ENCODE measurements at places on chromosomes 12 and 14.

GRCh38 chr14:65356327-65356836 lies 56.1 kb upstream of the FUT8 start:
- no peak for DNase-seq

- DNase-seq = no peak
Measured at GRCh38 chr14:74575507-74575906, 36.5 kb downstream of the LTBP2 start.

DNA sequence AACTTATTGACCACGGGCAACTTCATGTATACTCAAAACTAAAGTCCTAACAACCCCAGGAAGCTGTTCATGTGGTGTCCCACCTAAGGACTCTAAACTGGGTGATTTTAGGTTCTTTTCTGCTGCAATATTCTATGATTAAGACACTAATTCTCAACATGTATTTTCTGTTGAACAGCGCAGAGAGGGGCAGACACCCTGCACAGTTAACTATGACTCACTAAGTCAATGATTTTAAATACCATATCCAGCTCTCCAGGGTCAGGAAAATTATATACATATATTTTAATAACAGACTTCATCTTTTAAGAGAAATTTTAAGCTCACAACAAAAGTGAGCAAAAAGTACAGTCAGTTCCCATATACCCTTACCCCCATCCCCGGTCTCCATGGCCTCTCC lies 85.0 kb downstream of the FOXN3 start:
- DNase-seq = no peak

DNA sequence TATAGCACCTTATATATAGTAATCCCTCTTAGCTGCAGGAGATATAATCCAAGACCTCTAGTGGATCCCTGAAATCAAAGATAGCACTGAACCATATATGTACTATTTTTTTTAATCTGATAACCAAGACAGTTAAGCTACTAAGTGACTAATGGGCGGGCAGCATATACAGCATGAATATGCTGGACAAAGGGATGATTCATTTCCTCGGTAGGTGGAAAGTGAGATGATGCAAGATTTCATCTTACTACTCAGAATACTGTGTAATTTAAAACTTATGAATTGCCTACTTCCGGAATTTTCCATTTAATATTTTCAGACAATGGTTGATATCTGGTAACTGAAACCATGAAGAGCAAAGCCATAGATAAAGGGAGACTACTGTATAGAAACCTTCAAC lies 36.2 kb downstream of the PRMT8 start:
- no peak for DNase-seq

DNA sequence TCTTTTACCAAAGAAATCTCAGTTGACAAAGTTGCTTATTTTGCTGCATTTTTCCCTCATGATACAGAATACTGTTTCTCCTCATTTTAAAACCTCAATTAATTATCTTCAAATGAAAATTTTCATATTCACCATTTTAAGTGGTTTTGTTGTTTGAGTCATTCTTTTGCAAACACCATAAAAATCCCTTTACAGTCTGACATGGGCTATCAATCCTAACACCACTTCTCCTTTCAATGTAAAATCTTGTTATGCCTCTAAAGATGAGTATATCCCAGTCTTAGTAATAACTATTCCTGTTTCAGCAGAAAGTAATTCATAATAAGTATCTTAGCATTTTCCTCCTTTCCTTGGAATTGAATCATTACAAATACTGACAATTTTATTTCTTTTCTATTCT lies 192.2 kb downstream of the SYT1 start:
- DNase-seq = no peak

DNA sequence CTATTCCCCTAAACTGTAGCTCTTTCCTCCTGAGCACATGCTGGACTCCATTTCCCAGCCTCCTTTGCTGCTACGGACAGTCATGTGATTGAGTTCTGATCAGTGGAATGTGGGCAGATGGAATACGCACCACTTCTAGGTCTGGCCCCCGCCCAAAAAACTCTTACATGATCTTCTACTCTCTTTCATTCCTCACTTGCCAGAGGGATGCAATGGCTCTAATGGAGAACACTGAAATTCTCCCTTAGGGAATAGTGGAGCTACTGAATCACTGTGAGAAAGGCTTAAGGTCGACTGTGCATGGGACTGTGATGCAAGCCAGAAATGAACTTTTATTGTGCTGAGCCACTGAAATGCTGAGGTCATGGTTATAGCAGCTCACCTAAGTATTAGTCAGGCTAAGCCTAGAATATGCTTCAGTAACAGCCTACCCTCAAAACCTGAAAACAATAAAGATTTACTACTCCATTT lies 13.0 kb upstream of the TMED2 start:
- DNase-seq = peak; percentile 59

DNA sequence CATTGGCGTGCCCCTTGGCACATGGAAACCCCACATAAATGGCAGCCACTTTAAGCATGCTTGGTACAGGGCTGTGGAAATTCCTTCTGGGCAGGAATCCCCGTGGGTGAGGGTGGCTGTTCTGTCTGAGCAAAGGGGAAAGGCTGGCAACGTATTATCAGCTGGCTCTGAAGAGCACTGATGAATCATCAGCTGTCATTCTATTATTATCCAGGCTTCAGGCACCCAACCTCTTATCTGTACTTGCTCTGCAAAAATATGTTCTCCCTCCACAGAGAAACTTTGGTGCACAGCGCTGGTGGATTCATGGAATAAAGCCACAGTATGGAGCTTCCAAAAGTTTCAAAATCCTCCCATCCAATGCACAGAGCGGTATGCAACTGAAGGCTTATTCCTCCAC lies 167.1 kb downstream of the TBX5 start:
- DNase-seq = no peak

- DNase-seq = no peak
Measured at GRCh38 chr14:93015064-93015463, 92.1 kb downstream of the CHGA start.

- DNase-seq = no peak
Measured at GRCh38 chr12:64237382-64237781, 15.3 kb upstream of the KICS2 start.

GRCh38 chr12:119207063-119207560 lies 28.4 kb downstream of the HSPB8 start:
- DNase-seq = no peak

DNA sequence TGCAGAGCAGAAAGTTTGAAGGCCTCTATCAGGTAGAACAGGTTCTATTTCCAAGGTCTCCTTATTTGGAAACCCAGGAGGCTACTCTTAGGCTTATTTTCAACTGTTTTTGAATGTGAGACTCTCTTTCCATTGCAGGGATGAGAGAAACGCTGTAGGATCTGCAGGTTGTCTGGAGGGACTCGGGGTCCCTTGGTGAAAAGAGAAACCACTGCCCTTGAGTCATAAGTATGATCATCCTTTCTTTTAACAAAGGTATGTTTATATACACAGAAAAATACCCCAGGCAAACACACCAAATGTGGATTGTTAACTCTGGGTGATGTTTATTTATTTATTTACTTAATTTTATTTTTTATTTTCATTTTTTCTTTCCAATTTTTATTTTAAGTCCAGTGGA lies 57.8 kb upstream of the MAX start:
- DNase-seq = no peak

- DNase-seq = no peak
Measured at GRCh38 chr12:115443351-115443938, 759.5 kb upstream of the TBX3 start.

GRCh38 chr12:128798571-128799341 lies 25.0 kb downstream of the SLC15A4 start:
- no peak for DNase-seq

DNA sequence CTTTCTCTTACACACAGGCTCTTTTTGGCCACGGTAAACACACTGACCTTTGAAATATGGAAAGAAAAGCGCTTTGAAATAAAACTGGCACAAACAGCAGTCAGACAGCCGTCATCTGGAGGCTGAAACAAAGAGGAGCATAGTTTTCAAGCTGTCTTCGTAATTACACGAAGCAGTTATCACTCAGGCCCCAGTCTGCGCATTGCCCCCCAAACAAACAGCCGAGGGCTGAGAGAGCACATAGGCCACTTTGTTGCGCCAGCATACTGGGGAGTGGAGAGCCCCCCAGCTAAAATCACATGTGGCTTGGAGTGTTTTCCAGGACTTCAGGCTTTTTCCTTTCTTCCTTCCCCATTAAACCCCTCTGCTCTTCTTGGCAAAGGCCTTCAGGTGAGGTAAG lies 142.9 kb upstream of the BTG1 start:
- no peak for DNase-seq

GRCh38 chr12:22687361-22688076 lies 62.5 kb downstream of the ETNK1 start:
- no peak for DNase-seq

DNA sequence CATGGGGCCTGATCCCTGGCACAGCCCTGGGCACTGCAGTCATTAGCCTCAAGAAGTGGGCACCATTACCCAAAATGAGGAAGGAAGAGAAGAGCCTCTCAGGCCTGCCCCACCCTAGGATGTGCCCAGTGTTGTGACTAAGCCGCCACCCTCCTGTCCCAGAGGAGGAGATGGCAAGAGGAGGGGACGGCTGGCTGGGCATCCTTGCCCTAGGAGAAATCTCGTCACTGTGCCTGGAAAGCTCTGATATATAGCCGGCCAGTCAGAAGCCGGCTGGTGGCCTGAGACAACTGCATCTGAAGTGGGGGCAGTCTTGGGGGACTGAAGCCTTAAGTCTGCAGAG lies 115.2 kb downstream of the LGMN start:
- peak; percentile 20 for DNase-seq

DNA sequence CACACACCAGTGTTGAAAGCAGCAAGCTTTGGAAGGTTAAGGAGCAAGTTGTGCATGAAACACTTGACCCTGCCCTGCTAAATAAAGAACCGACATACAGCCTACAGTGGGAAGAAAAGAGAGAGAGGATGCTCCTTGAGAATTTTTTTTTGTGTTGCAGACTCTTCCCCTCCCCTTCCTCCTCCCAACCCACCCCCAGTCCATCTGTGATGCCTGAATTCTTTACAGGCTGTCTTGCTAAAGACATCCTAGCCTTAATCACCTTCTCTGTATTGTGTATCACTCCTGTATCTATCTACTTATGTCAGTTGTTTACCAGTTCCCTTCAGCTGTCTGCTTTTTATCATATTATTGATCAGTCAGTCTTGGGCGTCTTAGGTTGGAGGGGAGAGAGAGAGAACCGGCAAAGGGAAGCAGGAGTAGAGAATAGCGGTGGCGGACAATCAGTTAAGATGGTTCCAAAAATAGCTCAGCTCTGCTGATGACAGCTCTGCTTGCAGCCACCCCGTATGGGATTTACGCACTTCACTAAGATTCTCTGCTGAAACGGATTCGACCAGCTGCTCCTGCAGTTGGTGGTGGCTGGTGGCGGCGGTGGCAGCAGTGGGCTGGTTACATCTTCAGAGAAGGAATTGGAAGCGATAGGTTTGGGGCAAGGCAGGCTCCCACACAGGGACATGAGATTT lies 664.7 kb downstream of the NRXN3 start:
- peak; percentile 80 for DNase-seq

DNA sequence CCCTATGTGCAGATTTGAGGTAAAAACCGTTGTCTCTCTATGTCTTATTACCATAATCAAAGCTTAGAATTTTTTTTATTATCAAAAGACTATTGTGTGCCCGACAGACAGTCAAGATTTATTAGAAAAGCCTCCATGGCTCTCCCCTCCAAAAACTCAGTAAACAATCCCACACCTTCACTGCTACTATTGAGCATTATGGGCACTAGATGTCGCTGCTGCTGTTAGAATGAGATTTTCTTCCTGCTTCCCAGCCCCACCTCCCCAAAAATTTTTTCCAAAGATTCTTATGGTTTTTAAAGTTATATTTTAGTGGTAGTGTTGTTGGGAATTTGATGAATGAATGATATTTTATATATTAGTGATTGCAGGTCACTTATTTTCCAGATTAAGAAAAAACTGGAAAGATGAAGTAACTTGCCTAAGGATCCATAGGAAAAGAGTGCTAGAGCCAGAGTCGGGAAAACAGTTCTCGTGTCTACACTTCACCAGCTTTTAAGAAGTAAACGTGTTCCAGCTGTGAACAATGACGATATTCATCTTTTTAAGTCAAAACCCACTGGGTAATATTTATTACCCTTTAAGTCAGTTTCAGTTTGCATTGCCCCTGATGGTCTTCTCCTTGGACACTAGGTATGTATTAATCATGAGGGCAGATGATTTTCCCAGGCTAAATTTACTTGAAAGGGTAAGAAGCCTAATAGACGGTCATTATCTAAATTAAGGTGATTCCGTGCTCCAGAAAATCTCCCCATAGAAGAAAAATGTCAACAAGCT lies 12.2 kb upstream of the FOXG1 start:
- DNase-seq = peak; percentile 50

DNA sequence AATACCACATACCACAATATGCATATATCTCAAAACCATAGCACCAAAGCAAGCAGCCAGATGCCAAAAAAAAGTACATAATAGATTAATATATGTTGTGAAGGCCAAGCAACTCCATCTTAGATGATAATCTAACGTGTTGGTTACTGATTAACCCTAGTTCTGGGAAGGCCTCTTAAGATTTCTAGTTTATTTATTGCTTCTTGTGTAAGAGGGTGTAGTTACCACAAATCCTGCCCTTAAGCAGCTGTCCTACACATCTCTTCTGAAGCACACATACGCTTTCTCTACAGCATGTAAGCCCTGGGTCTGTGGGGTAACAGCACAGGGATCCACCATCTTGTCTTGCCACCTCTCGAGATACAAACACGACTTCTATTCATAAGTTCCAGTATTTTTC lies 236.8 kb upstream of the AVPR1A start:
- DNase-seq = no peak

DNA sequence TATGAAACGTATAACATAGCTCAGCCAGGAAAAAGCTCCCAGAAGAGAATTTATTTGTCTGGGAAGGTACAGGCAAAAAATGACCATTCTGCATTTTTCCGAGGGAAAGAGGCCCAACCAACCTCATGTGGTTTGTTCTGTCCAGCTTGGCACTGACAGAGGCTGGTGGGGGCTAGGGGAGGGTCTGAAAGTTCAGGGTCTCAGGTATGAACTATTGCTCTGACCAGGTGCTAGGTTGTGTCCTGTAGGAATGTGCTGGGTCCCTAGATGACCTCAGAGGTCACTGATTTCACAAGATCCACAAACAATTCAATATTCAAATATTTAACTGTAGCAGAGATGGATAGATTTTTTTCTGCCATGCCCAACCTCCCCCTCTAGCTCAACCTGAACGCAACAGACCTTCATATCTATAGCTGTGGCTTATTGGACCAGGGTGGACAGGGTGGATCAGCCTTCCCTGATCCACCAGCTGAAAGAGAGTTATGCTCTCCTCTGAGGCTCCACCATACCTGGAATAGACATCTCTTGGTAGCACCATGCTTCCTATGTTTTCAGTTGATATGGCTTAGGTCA lies 32.9 kb upstream of the IFT81 start:
- DNase-seq = no peak

- DNase-seq = no peak
Measured at GRCh38 chr14:75861161-75861621, 120.6 kb downstream of the TGFB3 start.

DNA sequence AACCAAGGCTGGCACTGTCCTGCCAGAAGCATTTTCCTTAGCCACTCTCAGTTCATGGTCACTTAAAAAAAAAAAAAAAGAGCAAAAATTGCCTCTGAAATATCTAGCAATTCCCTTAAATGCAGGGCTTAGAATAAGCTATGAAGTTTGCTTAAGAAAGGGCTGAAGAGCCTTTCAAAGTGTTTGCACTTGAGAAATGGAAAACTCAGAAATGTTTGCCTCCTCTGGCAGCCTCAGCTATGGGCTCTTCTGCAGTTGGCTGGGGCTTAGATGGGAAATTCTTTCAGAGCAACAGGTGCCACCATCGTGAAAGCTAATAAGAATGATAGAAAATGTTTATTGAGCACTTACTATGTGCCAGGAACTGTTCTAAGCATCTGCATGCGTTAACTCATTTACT lies 48.5 kb upstream of the TSPAN11 start:
- no peak for DNase-seq

- DNase-seq = no peak
Measured at GRCh38 chr12:25757037-25757665, 201.3 kb upstream of the RASSF8 start.

All from D341Med (cell line).